CD4-positive, alpha-beta T cell (primary cell): ENCODE measurements at places on chromosomes 2 and 18.

DNA sequence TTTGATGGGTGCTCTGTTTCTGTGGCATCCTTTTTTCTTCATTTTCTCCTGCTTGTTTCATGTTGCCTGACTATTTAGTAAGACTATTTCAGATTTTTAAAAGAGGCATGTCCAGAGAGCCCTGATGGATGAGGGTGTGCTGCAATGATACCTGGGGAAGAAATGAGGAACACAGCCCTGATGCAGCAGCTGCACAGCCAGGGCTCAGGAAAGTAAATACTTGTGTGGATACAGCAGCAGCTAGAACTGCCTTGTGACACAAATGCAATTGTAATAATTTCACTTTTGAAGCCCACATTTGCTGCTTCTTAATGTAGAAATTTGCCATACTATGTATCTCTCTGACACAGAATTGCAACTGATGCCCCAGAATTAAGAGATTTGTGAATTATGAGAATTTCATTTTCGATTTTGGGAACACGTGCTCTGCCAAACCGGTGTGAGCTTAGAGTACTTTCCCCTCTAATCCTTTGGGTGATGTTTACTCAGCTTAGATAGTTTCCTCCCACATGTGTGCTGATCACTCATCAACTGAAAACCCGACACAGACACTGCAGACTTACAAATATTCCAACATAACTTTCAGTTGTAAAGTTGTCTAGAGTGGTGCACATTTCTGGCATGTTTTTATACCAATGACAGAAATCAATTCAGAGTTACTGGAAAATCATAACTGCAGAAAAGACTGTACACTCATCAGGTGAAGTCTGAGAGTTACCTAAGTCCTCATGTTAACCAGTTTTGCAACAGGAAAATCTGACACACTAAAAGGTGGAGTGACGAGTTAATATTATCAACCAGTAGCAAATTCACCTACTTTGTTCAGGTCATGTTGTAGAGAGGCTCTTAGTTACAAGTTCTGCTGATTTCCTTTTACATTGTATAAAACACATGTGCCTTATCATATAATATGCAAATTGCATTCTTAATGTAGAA, 383.4 kb downstream of the CBLN2 start:
- no peak for DNase-seq

- DNase-seq = no peak
Observed at GRCh38 chr18:12645751-12646203, 12.1 kb downstream of the SPIRE1 start.

DNA sequence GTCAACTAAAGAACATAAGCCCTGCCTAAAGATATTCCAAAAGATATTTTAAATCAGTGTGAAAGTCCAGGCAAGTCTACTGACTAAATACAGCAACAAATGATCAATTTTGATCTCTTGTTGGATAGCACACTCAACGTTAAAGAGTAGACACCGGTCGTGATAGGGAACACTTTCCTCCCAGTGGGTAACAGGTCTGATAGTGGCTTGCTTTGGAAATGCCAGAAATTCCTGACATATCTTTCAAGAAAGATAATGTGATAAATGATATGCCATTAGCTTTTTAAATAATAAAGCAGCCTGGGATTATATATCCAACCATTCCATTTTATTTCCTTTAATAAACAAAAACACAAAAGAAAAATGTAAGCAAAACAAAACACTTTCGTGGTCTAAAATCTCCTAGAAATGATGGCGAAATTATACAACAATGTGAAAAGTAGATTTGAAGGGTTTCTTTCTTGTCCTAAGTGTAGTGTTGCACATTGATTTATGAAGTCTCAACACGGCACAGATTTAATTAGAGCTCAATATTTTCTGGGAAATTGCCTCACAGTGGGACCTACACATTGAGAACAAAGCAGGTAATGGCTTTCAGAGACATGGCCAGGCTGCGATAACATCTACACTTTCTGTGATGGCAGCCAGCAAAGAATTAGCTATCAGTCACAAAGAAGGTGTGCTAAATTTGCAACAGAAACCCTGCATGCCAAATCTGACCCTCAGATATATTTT, 158.6 kb downstream of the PPP1R1C start:
- no peak for DNase-seq

GRCh38 chr2:56933976-56934375, 750.2 kb downstream of the CCDC85A start:
- no peak for DNase-seq

- DNase-seq = no peak
Observed at GRCh38 chr2:11839916-11840315, 93.5 kb downstream of the LPIN1 start.

GRCh38 chr2:167355821-167356220, 467.5 kb downstream of the XIRP2 start:
- DNase-seq = no peak

GRCh38 chr2:122055521-122055931, 300.1 kb downstream of the TSN start:
- no peak for DNase-seq

GRCh38 chr2:36193680-36194079, 161.9 kb upstream of the CRIM1 start:
- no peak for DNase-seq

DNA sequence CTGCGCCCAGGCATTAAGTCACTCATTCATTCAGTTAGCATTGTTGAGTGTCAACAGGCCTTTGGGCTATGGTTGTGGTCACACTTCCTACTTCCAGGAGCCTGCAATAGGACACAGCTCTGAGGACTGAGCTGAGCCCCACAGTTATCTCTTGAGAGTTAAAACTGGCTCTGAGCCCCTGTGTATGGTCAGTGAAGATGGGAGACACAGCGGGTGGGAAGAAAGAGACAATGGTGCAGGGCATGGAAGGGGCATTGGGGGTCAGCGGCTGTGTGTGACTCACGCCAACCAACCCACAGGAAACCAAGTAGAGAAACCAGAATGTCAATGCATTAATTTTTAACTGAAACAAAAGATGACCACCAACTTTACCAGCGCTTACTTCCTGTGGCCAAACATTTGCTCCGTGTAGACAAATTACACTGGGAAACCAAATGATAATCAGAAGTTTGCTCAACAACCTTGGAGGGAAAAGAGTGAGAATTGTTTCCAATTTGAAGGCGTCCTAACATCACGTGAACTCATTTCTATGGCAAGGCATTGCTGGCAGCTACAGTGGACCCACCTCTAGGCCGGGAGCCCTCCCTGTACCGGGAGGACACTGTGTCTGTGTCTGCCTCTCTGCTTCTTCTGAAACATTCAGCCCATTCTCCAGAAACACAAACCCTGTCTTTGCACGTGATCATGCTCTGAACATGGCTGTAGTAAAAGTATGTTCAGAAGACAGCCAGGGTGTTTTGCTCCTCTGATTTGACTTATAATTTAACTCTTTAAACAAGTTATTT, 212.0 kb upstream of the ID2 start:
- DNase-seq = no peak

GRCh38 chr18:45071956-45072355, 391.3 kb downstream of the SETBP1 start:
- DNase-seq = no peak

GRCh38 chr2:111624411-111625156, 259.4 kb downstream of the ANAPC1 start:
- no peak for DNase-seq

- no peak for DNase-seq
Observed at GRCh38 chr2:172429301-172429968, 2.0 kb downstream of the ITGA6 start.

DNA sequence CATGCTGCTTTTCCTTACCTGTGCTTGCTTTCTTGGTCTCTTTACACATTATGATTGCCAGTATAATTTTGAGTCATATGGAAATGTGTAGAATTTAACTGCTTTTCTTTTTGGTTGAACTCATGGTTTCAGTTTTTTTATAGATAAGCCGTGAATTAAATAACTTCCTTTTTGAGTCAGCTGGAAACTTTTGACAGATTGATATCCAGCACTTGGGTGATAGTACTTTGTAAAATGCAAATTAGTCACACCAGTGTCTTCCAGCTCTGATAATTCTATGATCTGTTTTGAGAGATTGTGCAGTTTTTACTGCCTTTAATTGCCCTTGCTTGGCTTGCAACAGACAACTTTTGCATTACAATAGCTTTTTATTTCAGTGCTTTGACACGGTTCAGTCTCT, 86.4 kb downstream of the NCOA1 start:
- DNase-seq = no peak

GRCh38 chr18:22841840-22842239, 91.3 kb upstream of the RBBP8 start:
- no peak for DNase-seq

DNA sequence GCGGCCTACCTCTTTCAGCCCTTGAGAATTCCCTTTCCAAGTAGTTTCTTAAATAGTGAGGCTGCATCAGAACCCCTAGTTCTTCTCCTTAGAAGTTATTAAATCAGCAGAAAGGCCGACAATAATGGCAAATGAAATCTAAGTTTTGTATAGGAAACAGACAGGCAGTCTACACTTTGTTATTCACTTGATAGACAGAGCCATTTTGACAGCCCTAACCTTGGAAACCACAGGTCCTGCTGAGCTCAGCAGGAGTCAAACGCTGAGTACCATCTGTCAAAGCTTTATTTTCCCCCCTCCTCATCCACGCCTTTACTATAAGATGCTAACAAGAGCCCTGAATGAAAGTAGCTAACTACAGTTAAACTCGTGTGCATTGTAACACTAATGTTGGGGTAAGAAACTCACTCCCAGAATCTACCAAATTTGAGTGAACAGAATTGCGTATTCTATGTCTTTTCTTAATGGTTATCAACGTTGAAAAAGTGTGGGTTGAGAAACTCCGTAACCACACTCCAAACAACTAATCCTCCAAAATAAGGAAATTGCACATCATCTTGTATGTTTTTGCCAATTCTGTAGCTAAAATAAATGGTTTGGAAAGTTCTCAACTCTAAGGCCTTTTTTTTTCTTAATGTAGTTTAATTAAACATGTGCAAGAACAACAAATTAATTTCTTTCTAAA, 90.6 kb upstream of the EFEMP1 start:
- no peak for DNase-seq

DNA sequence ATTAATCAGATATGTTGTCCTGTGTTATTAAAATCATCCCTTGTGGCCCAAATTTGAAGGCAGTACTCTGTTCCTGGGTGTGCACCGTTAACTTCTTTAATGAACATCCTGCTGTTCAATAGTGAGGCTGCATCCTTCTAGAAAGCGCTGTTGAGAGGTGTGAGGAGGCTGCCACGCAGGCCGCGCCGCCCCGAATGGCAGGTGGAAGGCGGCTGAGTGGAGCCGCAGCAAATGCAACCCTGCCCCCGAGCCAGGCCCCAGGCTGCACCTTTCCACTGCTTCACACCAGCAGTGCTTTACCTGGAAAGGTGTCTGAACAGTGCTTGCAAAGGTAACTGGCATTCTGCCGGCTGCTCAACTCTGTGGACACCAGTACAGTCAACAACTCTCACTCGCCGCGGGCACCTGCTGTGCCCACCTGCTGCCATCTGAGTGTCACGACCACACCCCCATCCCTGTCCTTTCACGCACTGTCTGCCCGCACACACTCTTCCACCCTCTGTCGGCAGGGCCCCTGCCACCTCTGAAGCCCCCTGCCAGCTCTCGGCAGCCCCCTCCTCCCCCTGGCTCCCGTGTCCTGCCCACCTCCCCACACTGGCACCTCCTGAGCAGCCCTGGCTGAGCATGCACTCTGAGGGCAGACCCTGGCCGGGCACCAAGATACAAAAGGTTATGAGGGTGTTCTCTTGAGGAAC, 70.9 kb downstream of the ODC1 start:
- DNase-seq = no peak

- no peak for DNase-seq
Observed at GRCh38 chr2:239559417-239560261, 158.8 kb upstream of the HDAC4 start.
